ENCODE measurements at places on chromosomes 6 and 20. TPM values are rescaled to one million over a fixed set of nuclear protein-coding genes. Genes with fewer than 3 reads are reported as not detected.

The SOX4 gene
- 73.5 TPM for total RNA-seq

The WFDC2 gene
- not detected for total RNA-seq

The TTBK1 gene
- not detected for total RNA-seq

The CAP2 gene
- 2.6 TPM for total RNA-seq

The SNAP91 gene
- 0.51 TPM for total RNA-seq

The MCM3 gene
- 78.8 TPM for total RNA-seq

The HLA-DQB1 gene
- total RNA-seq, result not detected

The TTLL9 gene
- not detected for total RNA-seq

The TINAG gene
- total RNA-seq, result not detected

The PNPLA1 gene
- total RNA-seq, result not detected

The PHACTR3 gene
- 1.3 TPM for total RNA-seq

Measured in dermis blood vessel endothelial cell (primary cell).